Right atrium auricular region (tissue), 2 donors: ENCODE measurements at places on chromosomes 3 and 15. TPM values are rescaled to one million over a fixed set of nuclear protein-coding genes. Genes with fewer than 3 reads are reported as not detected.

Gene CCDC33
- total RNA-seq = not detected

Gene LDHAL6B
- total RNA-seq = not detected

Gene LRRC31
- not detected for total RNA-seq

Gene ITPKA
- not detected for total RNA-seq

DNA sequence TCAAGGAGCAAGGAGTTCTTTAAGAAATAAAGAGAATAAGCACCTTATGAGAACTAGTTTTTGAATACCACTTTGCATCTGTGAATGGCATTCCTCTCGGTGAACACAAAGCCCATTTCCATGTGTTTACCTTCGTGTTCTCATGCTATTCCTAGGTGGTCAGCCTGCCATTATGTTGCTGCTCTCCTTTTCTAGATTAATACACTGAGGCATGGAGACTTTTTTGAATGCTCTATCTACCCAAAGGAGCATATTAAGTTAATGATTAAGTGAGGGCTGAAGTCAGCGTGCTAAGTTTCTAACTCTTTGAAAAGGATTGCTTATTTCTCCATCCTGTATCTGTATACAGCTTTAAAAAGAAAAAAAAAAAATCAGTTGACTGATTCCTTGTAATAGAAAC, 394.5 kb downstream of the MECOM start:
- H3K4me1 ChIP-seq = peaks cover 11% of the 10 kb centered on the region
- no peak overlapping the region for H3K27ac ChIP-seq
- no peak overlapping the region for H3K4me3 ChIP-seq
- no peaks in the 10 kb centered on the region for H3K27me3 ChIP-seq
- no peaks in the 10 kb centered on the region for H3K36me3 ChIP-seq

- no peaks in the 10 kb centered on the region for H3K27me3 ChIP-seq
- no peak overlapping the region for H3K27ac ChIP-seq
- no peaks in the 10 kb centered on the region for H3K36me3 ChIP-seq
- DNase-seq = no peak
Measured at GRCh38 chr3:30203301-30203700, 403.1 kb upstream of the TGFBR2 start.

DNA sequence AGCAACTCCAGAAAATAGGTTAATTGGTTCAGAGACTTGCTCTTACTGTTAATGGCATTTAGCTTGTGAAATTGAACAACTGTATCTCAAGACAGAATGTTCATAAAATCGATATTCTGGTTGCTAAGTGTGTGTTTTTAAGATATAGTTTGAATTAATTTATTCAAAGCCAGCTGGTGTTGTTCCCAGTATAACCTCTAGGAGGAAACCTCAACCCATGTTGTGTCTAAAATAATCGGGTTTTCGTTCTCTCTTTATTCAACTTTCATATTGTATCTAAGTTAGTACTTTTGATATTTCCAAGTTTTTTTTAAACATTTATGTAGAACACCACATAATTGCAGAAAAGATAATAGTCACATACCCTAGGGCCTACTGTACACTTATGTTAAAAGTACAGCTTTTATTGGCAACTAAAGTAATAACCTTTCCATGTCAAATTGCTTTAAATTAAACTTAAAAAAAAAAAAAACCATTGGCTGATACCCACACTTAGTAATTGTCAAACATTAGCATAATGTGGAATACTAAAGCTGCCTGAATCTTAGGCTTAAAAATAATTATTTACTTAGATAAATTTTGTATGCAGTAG, 90.9 kb downstream of the SAMMSON start:
- no peaks in the 10 kb centered on the region for H3K36me3 ChIP-seq
- no peak overlapping the region for H3K4me3 ChIP-seq

DNA sequence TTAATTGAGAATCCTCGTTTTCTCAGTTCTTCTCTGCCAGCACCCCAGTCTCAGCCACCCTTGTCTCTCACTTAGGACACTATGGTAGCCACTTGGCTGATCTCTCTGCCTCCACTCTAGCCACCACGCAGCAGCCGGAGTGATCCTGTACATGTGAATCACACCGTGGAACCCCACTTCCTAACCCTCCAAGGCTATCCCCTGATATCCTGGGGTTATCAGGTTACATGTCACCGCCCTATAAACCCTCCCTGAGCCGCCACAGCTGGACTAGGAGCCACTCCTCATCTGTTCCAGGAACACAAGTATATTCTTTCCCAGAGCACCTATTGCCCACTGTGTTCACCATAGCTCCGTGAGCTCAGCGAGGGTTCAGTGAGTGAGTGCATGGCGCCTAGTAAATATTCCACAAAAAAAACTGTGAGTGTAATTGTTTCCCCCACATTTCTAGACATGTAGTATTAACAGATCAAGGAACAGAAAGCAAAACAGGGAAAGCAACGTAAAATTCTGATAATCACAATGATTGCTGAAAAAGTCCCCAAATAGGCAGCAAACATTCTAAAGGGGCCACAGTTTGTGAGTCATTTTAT, 661 bp upstream of the PARP14 start:
- H3K27me3 ChIP-seq = no peaks in the 10 kb centered on the region
- H3K36me3 ChIP-seq = no peaks in the 10 kb centered on the region
- peak overlapping the region; percentile 93 for H3K4me3 ChIP-seq
- no peak for DNase-seq
- peak overlapping the region; percentile 93 for H3K27ac ChIP-seq

DNA sequence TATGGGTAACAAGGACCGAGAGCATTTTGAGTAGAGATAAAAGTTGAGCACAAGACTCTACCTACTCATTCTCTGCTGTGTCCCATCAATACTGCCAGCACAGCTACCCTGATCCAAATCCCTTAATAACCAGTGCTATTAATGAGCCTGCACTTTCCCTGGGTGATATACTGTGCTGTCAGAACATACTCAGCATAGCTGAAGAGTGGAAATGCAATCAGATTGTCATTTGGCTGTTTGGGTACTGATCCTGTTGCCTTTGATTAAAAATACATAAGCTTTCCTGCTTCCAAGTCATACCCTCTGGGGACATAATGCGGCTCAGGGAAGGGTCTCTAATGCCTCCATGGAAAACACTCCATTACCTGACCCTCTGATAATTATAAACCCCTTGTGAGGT, 917.5 kb downstream of the SQOR start:
- H3K4me1 ChIP-seq = no peaks in the 10 kb centered on the region
- H3K36me3 ChIP-seq = no peaks in the 10 kb centered on the region
- H3K4me3 ChIP-seq = no peak overlapping the region
- H3K27me3 ChIP-seq = no peaks in the 10 kb centered on the region
- DNase-seq = no peak
- no peak overlapping the region for H3K27ac ChIP-seq

DNA sequence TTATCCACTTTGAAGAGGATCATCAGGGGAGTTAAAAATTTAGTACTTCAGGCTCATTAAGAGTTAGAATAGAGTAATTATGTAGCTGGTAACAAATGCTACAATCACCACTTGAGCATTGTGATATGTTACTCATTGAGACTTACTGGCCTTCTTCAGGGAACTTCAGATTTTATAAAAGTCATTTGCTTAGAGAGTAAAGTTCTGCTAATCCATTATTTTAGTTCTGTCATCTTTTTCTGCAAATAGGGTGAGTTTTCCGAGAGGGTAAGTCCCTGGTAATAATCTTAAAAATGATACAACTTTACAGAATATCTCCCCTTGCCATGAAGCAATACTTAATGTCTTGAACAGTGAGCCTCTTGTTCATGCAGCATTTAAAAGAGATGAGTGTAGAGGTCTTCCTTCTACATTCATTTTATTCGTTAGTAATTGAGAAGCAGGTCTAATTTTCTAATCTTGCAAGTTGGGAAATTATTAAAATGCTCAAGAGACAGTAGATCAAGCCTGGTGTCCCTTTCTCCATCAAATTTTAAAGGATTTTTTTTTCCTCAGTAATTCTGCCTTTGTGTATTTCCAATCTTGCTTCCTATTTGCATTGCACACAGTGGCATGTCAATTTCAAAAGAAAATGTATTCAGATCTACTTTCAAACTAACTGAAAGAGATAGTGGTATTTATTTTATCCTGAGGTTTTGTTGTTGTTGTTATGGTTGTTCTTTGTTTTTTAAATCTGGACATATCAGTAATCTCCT, 52.6 kb downstream of the MBNL1 start:
- H3K4me3 ChIP-seq = no peak overlapping the region
- no peak for DNase-seq
- peaks cover 80% of the 10 kb centered on the region for H3K4me1 ChIP-seq
- H3K27ac ChIP-seq = peak overlapping the region; percentile 76
- H3K36me3 ChIP-seq = no peaks in the 10 kb centered on the region
